ENCODE measurements at places on chromosomes 6 and 20.

- no peak for DNase-seq
These were observed 7.0 kb downstream of the GOPC start for GRCh38 chr6:117595099-117595923.

DNA sequence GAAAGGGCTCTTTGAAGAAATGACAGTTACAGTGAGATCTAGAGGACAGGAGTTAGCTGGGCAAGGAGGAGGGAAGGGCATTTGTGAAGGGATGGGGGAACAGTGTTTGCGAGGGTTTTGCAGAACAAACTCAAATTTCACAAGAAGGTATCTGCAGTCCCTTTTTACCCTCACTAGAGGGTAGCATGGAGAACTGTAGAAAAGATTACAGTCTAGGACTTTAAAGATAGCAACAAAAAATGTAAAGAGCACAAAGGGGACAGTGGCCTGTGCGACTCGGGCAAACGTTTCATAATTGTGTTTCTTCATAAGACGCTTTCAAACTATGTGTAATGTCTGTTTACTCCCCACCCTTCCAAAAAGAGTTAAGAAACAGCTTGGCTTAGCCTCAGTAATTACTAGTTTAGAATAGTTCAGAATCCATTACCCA, 21.2 kb upstream of the ASXL1 start:
- DNase-seq = no peak

- DNase-seq = no peak
These were observed 11.9 kb downstream of the SLX4IP start for GRCh38 chr20:10447028-10447427.

DNA sequence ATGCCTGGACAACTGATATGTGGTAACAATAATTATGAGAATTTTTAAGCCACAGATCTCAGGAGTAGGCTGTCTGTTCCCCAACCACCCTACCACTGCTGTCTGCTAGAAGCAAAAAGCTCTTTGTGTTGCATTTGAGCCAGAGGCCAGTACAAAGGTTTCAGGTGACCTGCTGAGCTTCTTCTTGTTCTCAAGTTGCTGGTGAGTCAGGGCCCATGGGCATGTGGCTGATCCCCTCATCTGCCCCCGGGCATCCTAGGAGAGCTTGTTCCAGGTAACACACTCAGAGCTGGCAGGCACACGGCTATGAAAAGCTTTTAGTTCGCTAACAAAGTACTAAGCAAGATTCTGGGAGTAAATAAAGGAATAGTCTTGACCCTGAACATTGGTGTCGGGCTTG, 285.3 kb downstream of the CDC5L start:
- no peak for DNase-seq

DNA sequence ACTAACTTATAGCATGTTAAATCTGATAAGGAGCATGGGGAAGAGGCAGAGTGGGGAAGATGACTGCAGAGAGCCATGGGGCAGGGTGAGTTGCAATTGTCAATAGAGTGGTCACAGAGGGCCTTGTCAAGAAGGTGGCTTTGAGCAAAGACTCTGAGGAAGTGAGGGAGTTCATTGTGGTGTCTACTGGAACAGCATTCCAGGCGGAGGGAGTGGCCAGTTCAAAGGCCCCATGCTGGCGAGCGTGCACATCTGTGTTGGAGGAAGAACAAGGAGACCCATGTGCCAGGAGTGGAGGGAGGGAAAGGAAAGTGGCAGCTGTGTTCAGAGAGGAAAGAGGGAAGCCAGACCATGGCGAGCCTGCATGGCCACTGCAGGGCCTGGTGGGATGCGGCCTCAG, 15.8 kb upstream of the GPR6 start:
- DNase-seq = no peak

GRCh38 chr6:14384175-14384949, 266.8 kb downstream of the CD83 start:
- DNase-seq = no peak

GRCh38 chr20:36482044-36482473, 59.3 kb upstream of the MYL9 start:
- no peak for DNase-seq

GRCh38 chr6:54428431-54428830, 120.2 kb downstream of the TINAG start:
- no peak for DNase-seq

DNA sequence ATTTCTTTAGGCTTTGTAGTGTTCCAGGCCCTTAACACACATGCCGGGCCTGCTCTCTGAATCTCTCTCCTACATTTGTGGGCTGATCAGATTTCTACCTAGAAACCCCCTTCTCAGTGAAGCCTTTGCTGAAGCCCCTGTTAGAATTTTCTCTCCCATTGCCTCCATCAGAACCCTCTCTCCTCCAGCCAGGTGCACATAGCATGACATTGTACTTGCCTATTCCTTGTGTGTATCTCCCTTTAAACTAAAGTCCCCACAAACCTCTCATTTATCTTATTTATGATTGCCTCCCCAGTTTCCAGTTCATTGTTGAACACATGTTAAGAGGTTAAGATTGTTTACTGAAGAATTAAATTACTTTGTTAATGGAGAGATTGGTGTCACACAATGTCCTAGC, 325.5 kb upstream of the CITED2 start:
- no peak for DNase-seq

DNA sequence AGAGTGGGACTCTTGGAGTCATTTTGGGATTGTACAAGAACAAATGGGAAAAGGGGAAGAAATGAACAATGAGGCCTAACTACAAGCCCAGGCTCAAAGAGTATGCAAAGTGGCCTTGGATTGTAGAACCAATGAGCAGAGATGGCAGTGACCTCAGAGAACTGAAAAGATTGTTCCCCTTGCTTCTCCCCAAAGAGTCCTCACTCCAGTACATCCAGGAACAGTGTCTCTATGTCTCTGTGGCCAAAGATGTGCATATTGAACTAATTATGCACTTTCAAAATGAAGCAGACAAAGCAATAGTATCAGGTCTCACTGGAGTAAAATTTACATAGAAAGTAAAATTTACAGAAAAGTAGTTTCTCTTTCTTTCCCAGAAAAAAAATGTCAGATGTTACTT, 81.0 kb downstream of the SMLR1 start:
- no peak for DNase-seq

DNA sequence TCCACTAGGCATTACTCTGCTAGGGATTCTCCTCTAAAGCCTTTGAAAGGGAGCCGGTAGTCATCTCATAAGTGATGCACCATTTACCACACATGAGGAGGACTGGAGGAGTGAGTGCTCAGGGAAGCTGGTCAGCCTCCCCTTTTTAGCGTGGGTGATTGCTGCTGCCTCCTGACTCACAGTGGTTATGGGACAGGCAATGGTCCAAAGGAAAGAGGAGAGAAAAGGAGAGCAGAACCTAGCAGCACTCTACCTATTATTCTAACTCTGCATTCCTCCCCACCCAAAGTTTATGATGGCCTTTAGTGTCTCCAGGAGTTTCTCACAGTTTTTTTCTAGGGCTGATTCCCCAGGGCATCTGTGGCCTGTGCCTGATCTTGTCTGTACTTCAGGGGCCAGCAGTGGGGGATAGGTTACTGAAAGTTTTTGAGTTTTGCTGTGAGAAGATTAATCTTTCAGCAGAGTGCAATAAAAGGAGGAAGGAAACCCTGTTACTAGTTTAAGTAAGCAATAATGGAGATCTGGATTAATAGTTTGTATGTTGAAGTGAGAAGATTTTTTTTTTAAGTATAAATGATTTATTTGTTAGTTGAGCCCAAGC, 36.4 kb upstream of the GCLC start:
- no peak for DNase-seq

GRCh38 chr6:74075323-74075722, 379.3 kb downstream of the CD109 start:
- DNase-seq = no peak

- DNase-seq = no peak
These were observed 315.1 kb upstream of the PRND start for GRCh38 chr20:4406627-4407026.

- no peak for DNase-seq
These were observed 36.4 kb upstream of the UTRN start for GRCh38 chr6:144248476-144249301.

DNA sequence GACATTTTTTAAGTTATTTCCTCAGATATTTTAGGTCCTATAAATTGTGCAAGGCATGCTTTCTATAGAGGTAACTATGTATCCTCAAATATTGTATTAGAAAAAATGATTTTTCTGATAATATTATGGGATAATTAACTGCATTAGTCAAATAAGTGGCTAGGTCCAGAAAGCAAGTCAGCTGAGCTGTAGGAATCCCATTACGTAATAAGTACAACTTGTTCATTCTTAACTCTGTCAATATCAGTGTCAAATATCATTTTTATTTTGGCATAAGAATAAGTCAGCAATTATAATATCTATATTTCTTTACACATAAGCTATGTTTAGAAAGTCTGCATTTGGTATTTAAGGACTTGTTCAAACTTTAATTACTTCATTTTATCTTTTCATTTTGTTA, 830.9 kb upstream of the GJE1 start:
- DNase-seq = no peak

DNA sequence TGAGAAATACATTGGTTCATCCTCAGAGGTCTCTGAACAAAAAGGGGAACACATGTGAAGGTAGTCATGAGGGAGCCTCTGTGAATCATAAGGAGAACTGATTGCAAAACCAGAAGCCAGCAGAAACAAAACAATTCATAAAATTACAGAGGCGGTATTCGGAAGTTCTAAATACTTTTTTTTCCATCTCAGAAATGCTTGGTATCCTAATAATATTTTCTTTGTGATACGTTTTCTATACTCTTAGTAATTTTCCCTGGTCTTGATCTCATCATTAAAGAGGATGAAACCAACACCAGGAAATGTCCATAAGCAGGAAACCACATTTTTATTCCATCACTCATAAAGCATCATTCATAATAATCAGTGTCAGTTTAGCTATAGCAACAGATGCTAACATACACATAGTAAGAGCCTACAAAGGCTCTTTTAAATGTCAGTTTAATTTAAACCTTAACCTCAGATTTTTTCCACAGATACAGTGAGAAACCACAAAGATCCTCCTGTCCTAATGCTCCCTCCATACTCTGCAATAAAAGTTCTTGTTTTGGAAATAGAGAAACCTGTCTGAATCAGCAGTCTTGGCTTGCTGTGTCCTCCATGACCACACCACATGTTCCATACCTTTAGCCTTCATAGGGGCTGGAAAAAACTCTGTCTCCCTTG, 29.2 kb downstream of the SGK1 start:
- no peak for DNase-seq
